Cortex of kidney (tissue), 1 donor: ENCODE measurements at places on chromosomes 16 and 17.

DNA sequence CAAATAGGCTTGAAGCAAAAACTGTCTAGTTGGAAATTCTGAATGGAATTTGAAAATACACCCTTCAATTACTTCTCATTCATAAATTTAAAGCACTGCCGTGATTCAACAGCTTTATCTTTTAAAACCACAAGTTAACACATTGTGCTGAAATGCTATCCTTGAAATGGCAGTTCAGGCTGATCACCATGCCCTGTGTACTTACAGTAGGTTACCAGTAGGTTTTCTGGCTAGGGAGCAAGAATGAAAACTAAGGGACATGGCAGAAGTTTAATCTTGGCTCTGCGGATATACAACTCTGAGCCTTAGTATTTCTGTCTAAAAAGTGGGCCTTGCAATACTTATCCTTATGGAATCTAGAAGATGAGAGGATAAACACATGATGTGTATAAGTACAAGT, 28.0 kb downstream of the NXPH3 start:
- no peak for DNase-seq

- DNase-seq = no peak
Observed at GRCh38 chr16:74975591-74975990, 9.3 kb downstream of the WDR59 start.

DNA sequence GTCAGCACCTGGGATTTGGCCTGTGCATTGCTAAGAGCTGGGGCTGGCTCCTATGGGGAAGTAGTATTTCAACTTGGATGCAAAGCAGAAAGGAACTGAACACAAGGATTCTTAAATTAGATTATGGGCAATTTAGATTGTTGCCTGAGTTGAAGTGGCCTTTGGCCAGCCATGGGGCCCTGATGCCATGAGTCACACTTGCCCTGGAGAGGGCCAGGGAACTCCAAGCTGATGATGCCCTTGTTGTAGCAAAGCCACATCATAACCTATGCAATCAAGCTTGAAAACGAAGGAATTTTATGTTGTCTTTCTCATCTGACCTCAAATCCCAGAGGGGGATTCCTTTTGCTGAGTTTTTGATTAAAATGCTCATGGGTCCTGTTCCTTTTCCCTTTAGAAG, 3.9 kb upstream of the SPATA32 start:
- DNase-seq = no peak

DNA sequence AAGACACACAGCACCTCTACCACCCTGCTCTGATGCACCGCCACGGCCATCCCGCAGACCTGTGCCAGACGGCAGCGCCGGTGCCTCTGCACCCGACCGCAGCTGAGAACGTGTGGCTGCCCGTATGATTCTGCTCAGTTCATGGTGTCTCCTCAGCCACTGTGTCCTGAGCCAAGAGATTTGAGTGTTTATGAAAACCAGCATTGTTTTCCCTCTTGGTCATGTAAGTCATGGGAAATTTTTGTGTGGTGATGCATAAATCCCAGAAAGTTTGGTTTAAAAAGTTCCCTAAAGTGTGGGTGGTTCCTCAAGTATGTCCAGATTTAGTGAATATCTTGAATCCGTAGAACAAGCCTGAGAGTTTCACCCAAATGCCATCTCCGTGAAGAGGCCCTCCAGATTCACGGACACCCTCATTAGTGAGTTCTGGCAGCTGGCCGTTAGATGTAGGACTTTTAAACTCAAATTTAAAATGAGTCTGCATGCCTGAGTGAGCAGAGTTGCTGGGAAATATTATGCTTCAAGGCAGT, 57.6 kb downstream of the CDRT4 start:
- no peak for DNase-seq

GRCh38 chr16:27665881-27666280, 115.9 kb downstream of the KATNIP start:
- no peak for DNase-seq

- DNase-seq = no peak
Observed at GRCh38 chr17:69239611-69240600, 11.3 kb upstream of the ABCA10 start.

GRCh38 chr16:3183445-3184139, 4.4 kb upstream of the OR1F1 start:
- DNase-seq = no peak

GRCh38 chr17:31721291-31722025, 137.6 kb downstream of the COPRS start:
- DNase-seq = no peak

- no peak for DNase-seq
Observed at GRCh38 chr17:55709984-55710383, 12.7 kb downstream of the TMEM100 start.

GRCh38 chr17:27754549-27754948, 45.8 kb downstream of the NOS2 start:
- no peak for DNase-seq

GRCh38 chr17:44758414-44759085, at the start of gene ADAM11:
Gene ADAM11 (plus strand): TSS chr17:44758988. CDS start chr17:44759200, 212 bp downstream.
- DNase-seq = no peak

- no peak for DNase-seq
Observed at GRCh38 chr17:32102646-32103186, 39.6 kb upstream of the RHOT1 start.

DNA sequence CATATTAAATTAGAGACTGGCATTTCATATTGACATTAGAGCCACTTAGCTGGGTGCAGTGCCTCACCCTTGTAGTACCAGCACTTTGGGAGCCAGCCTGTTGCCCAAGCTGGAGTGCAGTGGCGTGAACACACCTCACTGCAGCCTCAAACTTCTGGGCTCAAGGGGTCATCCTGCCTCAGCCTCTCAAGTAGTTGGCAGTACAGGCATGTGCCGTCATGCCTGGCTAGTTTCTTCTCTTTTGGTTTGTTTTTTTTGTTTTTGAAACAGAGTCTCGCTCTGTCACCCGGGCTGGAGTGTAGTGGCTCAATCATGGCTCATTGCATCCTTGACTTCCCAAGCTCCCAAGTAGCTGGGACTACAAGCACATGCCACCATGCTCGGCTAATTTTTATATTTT, 8.7 kb downstream of the PPM1E start:
- DNase-seq = no peak

GRCh38 chr16:22318690-22319358, 21.6 kb downstream of the POLR3E start:
- no peak for DNase-seq

GRCh38 chr16:73670836-73671820, 623.2 kb upstream of the ZFHX3 start:
- DNase-seq = no peak

DNA sequence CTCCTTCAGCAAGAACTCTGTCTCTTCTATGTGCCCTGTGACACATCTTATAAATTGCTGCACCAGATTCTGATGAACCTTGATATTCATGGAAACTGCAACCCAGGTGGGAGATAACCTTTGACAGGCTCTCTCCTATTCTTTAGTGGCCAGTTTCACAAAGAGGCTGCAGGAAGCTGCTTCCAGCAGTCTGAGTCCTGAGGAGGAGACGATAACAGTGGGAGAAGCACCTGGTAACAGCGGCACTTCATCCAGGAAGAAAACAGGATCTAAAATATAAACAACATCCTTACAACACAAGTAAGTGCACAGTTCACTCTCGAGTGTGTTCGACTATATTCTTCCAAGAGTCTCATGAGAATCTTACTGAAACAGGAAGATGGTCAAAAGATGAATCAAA, 180.1 kb downstream of the MAP2K6 start:
- no peak for DNase-seq

DNA sequence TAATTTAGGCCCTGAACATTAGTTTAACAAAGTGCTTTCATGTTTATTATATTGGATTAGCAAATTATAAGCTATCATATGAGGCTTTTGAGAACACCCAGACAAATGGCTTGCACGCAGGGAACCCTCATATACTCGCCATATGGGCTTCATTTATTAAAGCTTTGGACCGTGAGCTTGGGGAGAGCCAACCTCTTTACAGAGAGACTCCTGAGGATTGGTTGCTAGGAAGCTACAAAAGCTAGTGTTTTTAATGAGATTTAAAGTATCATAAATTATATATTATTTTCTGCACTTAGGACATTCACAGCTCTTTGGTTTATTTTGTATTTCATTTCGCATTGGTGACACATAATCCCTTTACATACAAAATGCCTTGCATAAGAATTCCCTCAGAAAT, 193.8 kb upstream of the TOX3 start:
- DNase-seq = no peak

DNA sequence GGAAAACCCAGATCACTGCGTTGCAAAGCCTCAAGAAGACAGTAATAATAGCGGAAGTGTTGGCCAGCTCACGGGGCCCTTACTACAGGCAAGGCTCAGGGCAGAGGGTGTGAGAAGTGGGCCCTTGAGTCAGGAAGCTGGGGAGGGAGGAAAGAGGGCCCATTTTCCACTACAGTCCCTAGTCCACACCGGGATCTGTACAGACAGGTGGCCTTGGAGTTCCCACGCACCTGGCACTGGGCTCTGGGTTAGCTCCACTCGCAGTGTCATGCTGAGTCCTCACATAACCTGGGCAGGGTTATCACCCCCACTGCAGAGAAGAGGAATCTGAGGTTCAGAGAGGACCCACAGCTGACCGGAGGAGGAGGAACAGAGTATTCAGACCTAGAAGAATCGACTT, 16.8 kb upstream of the MTSS2 start:
- no peak for DNase-seq

- no peak for DNase-seq
Observed at GRCh38 chr17:36923814-36924221, 13.5 kb upstream of the LHX1 start.

- DNase-seq = no peak
Observed at GRCh38 chr17:64947152-64947551, 27.9 kb upstream of the LRRC37A3 start.

DNA sequence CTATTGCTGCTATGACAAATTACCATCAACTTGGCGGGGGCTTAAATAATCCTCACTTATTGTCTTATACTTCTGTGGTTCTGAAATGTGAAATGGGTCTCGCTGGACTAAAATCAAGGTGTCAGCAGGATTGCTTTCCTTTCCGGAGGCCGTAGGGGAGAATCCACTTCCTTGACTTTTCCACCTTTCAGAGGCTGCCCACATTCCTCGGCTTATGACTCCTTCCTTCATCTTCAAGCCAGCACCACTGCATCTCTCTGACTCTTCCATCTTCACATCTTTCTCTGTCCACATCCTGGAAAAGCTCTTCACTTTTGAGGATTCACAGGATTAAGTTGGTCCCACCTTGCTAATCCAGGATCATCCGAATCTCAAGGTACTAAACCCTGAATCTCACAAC, 217.8 kb downstream of the GRIN2A start:
- no peak for DNase-seq

DNA sequence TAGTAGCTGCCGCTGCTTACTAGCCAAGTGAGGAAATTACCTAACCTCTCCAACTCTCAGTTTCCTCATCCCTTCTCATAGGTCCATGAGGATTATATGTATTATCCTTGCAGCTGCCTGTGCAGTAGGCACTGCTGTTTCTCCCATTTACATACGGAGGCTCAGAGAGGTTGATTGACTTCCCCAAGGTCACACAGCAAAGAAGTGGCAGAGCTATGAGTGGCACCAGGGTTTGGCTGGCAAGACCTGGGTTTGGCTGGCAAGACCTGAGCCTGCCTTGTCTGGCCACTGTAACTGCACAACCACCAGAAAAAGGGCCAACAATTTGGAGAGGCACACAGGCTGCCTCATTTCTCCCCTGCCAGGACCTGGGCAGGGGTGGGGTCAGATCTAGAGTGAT, 2.5 kb upstream of the NDRG4 start:
- no peak for DNase-seq

DNA sequence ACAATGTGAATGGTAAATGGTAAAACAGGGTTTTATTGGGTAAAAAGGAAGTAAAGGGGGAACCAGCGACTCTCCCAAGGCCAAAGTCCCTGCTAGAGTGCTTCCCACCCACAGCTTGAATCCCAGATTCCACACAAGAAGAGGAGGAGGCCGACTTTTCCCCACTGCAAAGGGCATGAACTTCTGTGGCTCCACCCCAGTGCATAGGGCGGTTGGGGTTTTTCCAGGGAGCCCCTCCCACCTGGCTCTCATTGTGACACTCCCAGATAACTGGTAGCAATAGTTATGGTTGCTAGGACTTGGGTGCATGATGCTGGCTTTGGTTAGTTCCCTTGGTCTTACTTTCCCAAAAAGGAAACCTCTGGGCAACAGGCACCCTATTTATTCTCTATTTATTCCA, 666.0 kb upstream of the CA10 start:
- no peak for DNase-seq

- no peak for DNase-seq
Observed at GRCh38 chr17:15398291-15398690, 56.9 kb upstream of the TEKT3 start.

DNA sequence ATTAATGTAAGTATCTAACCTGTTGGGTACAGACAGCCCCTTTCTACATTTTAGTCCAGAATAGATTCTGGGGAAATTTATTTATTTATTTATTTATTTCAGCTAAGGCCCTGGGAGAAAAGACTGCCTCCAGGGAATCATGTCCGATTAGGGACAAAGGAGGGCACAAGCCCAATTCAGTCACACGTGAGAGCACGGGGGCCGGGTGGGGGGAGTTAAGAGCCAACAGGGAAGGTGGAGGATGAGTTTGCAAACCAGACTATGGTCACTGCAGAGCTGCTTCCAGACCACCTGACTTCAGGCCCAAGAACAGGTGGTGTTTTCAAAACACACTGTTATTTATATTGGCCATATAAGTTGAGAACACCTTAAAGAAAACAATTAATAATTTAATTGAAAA, 1.6 kb upstream of the ZFHX3 start:
- no peak for DNase-seq

- no peak for DNase-seq
Observed at GRCh38 chr17:43860077-43860725, 13.2 kb downstream of the CD300LG start.

- DNase-seq = no peak
Observed at GRCh38 chr16:87180069-87180468, 137.1 kb downstream of the C16orf95 start.

GRCh38 chr16:54051821-54052220, 234.8 kb downstream of the IRX3 start:
- no peak for DNase-seq

GRCh38 chr17:2705888-2706795, 5.4 kb downstream of the CLUH start:
- DNase-seq = no peak

GRCh38 chr17:81837641-81838040, 2.8 kb upstream of the PPP1R27 start:
- DNase-seq = no peak

DNA sequence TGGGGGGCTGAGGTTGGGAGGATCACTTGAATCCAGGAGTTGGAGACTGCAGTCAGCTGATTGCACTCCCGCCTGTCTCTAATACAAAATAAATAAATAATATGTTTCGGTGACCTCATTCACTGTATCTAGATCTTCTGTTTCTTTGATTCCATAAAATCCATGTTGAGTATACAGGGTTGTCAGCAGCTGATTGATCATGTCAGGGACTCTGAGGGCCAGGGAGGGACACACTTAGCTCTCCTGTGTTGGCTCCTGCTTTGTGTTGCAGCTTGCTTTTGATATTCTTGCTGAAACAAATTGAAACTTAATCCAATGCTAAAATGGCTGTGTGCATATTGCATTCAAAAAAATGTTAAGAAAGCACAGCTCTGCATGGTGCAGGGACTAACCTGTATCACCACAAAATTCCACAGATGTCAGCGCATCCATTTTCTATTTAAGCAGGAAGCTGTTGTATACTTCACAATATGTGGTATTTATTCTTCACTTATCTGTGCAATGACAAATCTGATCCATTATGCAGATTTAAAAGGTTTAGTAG, 454.5 kb downstream of the CDH11 start:
- no peak for DNase-seq

- no peak for DNase-seq
Observed at GRCh38 chr17:47262586-47262985, 9.0 kb downstream of the ITGB3 start.

- DNase-seq = no peak
Observed at GRCh38 chr17:37743875-37744632, 805 bp downstream of the HNF1B start.

- DNase-seq = no peak
Observed at GRCh38 chr16:4792951-4793513, 2.1 kb upstream of the SMIM22 start.
